GM19239 (cell line): ENCODE measurements at places on chromosomes 2 and 18.

- no peak for DNase-seq
Observed at GRCh38 chr2:56456791-56457190, 273.0 kb downstream of the CCDC85A start.

DNA sequence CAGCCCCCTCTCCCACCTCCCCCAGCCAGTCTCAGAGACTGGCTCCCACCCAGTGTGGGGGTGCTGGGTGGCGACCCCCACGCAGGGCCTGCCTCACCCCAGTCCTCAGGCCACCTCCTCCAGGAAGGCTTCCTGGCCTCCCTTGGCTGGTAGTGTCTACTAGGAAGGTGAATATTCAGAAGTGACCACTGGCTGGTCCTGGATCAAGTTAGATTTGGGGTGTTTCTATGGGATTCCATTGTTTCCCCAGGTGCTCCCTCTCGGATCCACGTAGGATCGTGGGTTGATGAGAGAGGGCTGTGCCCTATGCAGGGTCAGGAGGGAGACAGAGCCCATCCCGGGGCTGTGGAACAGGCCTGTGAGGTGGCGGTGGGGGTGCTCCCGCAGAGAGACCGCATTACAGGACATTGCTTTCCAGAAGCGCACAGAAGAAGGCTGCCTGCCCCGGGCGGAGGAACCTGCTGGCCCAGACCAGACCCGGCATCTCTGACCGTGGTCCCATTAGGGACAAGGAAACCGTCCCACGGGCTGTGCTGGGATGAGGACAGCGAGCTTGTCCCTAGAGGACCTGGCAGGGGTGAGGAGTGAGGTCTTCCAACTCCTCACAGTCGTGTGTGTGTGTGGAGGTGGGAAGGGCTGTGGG, 3.3 kb downstream of the PDCD1 start:
- peak; percentile 4 for DNase-seq

DNA sequence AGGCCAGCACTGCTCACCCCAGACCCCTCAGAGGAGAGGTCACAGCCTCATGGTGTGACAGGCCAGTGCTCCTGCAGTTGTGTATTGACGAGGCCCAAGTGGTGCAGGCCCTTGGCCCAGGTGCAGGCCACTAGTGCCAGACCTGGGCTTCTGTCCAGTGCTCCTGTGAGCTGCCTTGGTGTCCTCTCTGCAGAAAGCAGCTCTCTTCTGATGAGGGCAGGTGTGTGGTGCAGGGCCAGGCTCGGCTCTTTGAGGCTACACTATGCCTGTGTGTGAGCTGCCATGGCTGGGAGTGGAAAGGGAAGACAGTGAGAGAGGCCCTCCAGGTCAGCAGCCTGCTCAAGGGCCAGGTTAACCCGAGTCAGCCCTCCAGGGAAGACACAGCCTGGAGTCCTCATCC, 17.1 kb downstream of the EHD3 start:
- DNase-seq: no peak

DNA sequence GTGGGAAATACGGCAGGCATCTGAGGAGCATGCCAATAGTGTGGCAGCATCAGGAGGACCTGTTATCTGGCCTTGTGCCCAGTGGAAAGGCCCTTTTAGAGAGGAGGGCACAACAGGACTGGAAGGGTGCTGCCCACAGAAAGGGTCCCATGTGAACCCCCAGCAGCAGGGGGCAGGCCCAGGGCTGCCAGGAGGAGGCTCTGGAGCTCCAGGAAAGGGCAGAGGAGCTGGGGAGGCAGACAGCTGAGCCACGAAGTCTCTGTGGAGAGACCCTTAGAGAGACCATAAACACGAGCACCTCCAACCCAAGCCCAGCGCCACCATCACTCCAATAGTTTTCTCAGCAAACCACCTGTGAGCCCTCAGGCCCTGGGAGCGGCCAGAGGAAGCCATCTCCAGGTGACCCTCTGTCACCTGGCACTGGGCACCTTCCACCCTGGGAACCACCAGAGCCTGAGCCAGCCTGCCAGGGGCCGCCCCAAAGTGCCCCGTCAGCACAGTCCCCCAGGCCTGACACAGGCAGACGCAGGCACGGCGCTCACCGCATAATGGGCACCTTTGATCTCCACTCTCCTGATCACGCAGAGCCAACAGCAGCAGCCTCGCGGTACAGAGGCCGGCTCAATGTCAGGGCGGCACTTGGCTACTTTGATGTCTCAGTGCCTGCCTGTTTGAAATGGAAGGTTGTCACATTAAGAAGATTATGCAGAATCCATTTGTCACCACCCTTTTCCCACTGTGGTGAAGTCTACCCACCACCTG, 162.5 kb upstream of the RAB6C start:
- DNase-seq: no peak

DNA sequence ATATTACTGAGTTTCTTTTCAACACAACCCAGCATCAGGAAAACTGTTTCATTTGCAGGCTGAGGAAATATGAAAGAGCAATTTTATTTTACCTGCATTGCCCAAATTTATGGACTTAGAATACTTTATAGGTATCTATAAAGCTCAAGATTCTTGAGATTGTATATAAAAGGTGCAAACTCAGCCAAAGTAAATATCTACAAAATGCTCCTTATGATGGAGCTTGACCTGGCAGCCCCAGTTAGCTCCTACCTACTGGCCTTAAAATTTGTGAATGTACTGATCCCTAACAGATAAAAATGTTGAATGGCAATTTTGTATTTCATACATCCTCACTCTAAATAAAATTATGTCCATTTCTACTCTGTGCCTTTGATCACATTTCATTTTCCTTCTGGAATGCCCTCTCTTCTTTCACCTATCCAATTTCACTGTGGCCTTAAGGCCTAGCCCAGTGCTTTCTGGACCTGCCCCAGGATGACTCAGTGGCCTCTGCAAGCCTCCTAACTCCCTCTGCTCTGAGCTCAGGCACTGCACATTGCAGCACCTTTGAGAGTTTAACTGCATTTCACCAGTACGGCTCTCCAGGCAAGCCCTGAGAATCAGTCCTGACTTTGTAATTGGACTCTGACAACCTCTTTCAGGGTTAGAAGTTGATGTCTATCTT, 125.9 kb downstream of the ANTXR1 start:
- no peak for DNase-seq

GRCh38 chr2:235843591-235844395, 324.4 kb downstream of the GBX2 start:
- no peak for DNase-seq

DNA sequence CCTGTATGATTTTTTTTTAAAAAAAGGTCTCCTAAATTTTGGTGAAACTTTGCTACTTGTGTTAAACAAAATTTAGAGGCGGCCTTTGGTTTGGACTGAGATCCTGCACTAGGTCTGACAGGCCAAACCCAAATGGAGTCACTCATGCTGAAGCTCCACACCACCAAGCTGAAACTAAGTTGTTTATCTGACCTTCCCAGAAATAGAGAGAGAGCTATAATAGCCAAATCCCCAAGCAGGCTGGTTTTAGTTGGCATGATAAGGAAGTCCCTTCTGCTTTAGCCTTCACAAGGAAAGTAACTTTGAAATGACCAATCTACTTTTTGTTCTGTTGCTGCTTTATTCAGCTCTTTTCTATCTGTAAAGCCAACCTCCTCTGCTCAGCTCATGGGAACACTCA, 17.1 kb upstream of the THUMPD2 start:
- DNase-seq: no peak

GRCh38 chr18:35050028-35050546, 8.9 kb downstream of the MAPRE2 start:
- DNase-seq: no peak

- no peak for DNase-seq
Observed at GRCh38 chr2:579961-580360, 97.2 kb downstream of the TMEM18 start.

DNA sequence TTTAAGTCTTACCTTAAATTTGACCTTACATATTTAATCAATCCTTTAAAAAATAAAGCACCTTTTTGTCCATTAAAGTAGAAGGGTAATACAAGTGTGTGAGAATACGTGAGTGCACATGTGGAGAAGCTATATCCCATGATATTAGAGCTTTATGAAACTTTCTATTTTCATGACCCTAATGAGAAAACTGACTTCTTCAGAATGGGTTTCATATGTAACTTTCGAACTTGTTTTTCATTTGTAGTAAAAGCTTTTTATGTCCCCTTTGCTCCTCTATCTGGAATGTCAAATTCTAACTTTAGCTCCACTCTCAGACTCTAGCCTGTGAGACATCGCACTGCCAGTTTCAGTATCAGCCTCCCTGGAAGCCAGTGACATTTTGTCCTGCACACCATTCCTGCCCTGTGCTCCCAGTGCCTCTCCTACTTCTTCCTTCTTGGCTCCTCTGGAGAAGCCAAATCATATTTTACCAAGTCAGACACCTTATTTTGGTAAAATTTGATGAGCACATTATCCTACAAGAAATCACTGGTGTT, 42.0 kb downstream of the MAPRE2 start:
- no peak for DNase-seq

- no peak for DNase-seq
Observed at GRCh38 chr2:208990716-208991115, 433.1 kb upstream of the MAP2 start.

DNA sequence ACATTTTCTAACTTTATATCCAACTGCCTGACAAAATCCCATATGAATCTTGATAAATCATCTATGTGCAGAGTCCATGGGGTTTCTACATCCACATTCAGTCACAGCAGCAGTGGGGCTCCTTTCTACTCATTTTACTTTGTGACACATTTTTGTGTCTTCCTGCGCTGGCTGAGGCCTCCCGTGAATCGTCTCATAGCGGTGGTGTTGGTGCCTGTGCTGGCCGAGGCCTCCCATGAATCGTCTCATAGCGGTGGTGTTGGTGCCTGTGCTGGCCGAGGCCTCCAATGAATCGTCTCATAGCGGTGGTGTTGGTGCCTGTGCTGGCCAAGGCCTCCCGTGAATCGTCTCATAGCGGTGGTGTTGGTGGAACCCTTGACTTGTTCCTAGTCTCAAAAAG, 17.0 kb downstream of the SNED1 start:
- no peak for DNase-seq

GRCh38 chr2:46716927-46717326, 198.7 kb downstream of the MCFD2 start:
- no peak for DNase-seq
